M059J (cell line): ENCODE measurements at places on chromosomes 7 and 10.

- DNase-seq = no peak
Observed at GRCh38 chr7:27158436-27159265, 2.2 kb upstream of the HOXA7 start.

- no peak for DNase-seq
Observed at GRCh38 chr10:107157071-107157470, 7.4 kb downstream of the SORCS1 start.

- no peak for DNase-seq
Observed at GRCh38 chr7:132176719-132177118, 399.6 kb downstream of the PLXNA4 start.

DNA sequence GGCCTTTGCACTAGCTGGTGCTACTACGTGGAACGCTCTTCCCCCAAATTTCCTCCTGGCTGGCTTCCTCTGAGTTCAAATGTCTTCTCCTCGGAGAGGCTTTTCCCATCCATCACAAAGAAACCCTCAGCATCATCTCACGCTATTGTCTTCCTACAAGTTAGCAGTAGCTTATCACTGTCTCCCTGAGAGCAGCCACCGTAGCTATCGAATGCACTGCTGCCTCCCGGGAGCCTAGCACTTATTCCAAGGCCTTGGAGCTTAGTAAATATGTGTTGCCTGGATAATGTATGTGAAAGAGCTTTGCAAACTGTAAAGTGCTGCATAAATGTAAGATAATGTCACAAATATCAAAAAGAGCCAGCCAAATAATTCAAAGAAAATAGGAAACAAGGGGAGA lies 124.4 kb downstream of the KCNMA1 start:
- no peak for DNase-seq

- DNase-seq = peak; percentile 28
Observed at GRCh38 chr7:131254211-131254610, 73.5 kb upstream of the MKLN1 start.

GRCh38 chr7:113710310-113711096 lies 208.3 kb downstream of the PPP1R3A start:
- DNase-seq = peak; percentile 77

- DNase-seq = no peak
Observed at GRCh38 chr7:143374561-143374960, 6.6 kb upstream of the ZYX start.

GRCh38 chr7:108818742-108819141 lies 249.1 kb downstream of the DNAJB9 start:
- DNase-seq = no peak

DNA sequence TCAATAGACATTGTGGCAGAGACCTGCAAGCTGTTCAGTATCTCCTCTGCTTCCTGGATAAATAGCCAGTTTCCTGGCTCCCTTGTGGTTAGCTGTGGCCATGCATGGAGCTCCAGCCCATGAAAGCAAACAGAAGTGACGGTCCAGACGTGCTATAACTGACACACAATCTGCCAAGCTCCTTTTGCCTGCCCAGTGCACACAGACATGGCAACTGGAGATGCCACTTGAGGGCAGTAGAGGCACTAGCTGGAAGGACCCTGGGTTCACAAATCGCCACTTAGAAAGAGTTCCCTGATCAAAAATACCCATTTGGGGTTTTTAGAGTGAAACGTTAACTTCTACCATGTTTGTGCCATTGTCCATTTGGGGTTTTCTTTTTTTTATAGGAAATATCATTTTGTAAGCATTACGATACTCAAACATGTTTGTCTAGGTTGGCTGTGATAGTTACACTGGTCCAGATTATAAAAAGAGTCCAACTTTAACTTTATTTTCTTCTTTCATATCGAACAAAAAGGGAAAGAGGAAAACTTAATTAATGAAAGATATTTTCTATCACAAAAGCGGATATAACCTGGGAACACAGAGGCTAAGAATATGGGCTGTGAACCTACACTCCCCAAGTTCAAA lies 31.3 kb downstream of the KIN start:
- DNase-seq = peak; percentile 12

GRCh38 chr10:28470873-28471651 lies 61.9 kb upstream of the WAC start:
- peak; percentile 2 for DNase-seq

- DNase-seq = no peak
Observed at GRCh38 chr10:77074104-77074624, 563.4 kb downstream of the KCNMA1 start.

GRCh38 chr7:44114586-44115310 lies 8.6 kb downstream of the POLD2 start:
- DNase-seq = no peak

DNA sequence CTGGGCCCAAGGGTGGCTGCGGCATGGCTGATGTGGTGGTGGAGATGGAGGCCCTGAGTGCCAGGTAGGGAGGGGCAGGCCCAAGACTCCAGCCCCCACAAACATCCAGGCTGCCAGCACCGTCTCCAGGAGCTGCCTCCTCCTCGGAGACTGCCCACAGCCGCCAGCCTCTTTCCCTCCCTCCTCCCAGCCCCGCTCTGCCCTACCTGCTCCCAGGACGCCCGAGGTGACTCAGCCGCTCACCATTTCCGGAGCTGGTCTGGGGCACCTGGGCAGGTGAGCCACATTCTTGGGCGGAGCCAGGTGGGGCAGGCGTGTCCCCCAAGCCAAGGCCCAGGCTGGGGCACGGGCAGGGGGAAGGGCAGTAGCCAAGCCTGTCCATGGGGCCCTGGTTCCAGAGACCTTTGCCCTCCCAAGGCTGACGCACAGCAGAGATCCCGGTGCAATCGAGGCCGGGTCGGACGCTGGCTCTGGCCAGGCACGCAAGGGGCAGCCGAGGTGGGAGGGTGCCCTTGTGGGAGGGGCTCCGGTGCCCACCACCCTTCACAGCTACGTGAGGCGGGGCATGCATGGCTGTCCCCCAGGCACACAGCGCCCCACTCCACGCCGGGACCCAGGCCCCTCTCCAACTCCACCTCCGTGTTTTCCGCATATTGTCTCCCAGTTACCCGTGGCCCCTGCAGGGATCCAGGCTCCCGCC lies 8.8 kb downstream of the ADAP1 start:
- no peak for DNase-seq

GRCh38 chr7:98862716-98863420 lies 6.9 kb downstream of the TMEM130 start:
- DNase-seq = no peak

DNA sequence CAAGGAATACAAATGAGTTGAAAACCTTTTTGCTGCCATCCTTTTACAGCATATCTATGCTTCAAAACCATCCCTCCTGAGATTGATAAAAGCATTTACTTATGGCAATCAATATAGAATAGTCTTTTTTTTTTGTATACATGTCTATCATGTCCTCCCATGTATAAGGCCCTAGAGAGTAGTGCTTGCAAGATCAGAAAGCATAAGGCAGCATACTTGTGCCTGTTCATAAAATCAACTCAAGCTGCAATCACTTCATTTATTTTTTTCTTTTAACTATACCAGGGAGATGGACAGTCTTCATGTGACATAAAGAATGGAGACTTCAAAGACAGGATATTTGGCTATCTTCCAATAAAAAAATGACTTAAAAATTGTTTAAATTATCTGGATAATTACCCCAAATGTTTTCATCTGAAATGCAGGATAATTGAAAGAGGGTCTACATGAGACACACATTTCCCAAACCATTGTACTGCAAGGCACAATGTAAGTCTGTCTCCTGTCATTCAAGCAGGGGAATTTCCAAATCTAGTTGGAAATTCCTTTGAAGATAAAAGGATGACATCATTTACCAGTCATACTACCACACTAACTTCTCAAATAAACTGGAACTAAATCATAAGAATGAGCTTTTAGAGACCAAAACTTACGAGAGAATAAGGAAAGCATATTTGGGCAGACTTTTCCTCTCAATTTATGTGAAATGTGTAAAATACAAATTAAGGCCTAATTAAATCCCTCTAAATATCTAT lies 22.5 kb downstream of the LRRN3 start:
- DNase-seq = peak; percentile 75

DNA sequence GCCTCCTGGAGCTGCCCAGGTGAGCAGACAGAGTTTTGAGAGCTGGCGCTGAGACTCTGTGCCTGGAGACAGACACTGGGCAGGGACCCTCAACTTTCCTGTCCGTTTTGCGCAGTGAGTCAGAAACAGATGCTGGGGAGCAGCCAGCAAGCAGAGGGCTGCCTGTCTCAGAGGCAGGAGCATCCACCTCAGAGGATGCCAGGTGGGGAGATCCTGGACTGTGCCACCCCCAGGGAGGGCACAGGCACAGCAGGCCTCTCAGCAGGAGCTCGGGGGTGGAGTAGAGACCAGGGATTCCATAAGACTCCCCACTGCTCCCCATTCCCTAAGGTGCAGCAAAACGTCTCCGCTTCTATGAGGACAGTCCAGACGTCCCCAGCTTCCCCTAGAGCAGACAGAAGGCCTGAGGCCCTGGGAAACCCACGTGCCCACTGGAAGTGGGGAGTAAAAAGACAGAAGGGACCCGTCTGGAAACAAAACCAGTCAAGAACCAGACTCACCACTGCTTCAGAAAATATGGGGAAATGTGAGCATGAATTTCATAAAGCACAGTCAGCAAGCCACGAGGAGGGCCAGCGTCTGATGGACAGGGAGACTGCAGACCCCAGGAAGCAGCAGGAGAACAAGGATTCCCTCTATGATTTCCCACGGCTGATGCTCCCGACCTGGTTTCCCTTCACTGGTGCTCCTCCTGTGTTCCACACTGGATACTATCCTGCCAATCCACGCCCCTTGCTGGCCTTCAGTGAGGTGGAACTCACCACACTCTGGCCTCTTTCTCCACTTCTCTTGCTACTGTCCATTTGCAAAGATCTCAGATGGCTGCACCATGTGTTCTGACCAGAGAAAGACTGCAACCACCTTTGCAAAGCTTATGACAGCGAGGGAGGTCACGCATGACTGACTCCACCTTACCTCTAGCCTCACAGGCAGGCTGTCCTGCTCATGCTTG lies 151.3 kb upstream of the FAM20C start:
- DNase-seq = no peak

- DNase-seq = no peak
Observed at GRCh38 chr7:45417268-45417667, 156.9 kb upstream of the ADCY1 start.

DNA sequence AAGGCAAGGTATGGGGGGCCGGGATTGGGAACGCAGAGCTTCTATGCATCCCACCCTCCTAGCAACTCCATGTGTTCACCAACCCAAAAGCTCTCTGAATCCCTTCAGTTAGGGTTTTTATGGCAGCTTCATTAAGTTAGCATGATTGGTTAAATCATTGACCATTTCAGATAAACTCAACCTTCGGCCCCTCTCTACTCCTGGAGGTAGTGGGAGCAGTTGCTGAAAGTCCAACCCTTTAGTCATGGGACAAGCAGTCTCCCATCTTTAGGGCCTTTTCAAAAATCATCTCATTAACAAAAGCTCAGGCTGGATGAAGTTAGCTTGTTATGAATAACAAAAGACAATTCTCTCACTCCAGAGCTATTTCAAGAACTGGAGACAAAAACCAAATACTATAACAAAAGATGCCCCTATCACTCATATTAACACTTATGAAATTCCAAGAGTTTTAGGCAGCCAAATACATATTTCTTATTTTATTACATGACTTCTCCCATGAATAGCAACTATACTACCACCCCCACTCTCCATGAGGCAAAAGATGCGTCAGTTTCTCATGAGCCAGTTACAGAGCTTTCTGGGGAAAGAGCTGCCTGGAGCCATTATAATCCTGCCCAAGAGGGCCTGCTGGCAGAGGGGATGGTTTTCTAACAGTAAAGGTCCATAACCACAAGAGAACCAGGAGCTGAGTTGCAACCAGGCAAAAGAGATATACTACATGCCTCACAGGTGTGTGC lies 44.6 kb downstream of the SLC16A12 start:
- no peak for DNase-seq

GRCh38 chr7:25802473-25802872 lies 349.5 kb upstream of the NFE2L3 start:
- DNase-seq = no peak

GRCh38 chr10:34994565-34995142 lies 95.5 kb downstream of the CUL2 start:
- peak; percentile 85 for DNase-seq

DNA sequence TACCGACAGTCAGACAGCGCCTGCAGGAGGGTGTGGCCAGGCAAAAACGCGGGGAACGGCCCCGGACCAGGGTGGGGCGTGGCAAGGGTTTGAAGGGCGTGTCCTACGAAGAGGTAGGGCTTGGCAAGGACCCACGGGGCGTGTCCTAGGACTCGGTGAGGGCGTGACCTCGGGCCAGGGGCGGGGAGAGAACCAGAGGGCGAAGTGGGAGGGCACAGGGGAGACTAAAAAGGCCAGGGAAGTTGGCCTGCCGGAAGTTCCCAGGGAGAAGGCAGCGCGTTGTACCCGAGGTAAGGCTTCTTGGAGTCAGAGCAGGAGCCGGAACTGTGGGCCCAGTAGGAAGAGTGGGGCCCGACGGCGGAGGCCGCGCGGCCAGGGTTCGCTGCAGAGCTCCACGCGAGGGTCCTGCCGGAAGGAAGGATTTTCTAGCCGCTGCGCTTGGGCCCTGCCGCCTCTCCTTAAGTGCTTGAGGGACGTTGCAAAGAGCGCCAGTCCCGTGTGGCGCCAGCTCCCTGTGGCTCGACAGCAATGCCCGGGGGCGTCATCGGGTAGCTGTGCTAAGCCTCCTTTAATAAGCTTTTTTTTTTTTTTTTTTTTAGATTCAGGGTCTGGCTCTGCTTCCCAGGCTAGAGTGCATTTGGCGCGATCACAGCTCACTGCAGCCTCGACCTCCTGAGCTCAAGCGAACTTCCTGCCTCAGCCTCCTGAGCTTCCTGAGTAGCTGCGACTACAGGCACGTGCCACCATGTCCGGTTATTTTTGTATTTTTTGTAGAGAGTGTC lies at the start of gene PTER:
PTER (plus strand) TSS at position 253 of the 782 bp plus-strand sequence. CDS start 47,375 bp downstream, outside the sequence.
- no peak for DNase-seq

GRCh38 chr7:48173756-48174382 lies 2.6 kb downstream of the ABCA13 start:
- peak; percentile 26 for DNase-seq

- DNase-seq = no peak
Observed at GRCh38 chr7:66967029-66967428, 28.4 kb downstream of the SBDS start.

DNA sequence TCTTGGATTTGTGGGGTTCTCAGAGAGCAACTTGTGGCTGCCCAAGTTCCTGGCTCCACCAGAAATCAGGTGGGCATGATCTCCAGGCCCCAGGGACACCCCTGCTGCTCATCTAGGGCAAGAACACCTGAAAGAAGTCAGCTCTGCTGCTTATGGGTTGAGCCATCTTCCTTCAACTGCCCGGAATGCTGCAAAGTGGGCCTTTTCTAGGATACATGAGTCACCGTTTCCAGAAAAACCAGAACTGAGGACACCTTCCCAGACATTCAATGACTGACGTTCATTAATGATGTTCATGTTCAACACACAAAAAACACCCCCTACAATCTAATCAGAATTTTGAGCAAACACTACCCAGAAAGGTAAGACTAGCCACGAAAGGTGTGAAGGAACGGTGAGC lies 98.0 kb downstream of the MAD1L1 start:
- DNase-seq = no peak
